Spleen (tissue), 13 donors: ENCODE measurements at places on chromosomes 5 and 9. TPM values are rescaled to one million over a fixed set of nuclear protein-coding genes. Genes with fewer than 3 reads are reported as not detected.

Gene IRX2
- polyA plus RNA-seq: 0.03 TPM

GRCh38 chr9:89414670-89415324 lies 83.1 kb downstream of the SEMA4D start:
- DNase-seq: no peak

DNA sequence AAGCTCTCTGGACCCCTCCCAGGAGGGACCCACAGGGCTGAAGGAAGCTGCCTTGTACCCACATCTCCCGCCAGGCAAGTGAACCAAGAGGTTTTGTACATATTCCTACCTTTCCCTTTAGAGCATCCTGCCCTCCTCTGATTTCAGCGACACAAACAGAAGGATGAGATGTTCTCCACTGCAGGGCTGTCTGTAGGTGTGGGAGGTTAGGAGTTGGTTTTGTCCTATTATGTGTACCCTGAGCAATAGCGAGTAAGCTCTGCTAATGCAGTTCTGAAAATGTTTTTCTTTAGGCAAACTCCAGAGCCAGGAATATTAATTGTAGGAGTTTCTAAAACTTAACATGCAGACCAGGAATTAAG lies 13.0 kb downstream of the SQSTM1 start:
- DNase-seq: no peak

GRCh38 chr9:132200706-132201105 lies 38.8 kb downstream of the NTNG2 start:
- DNase-seq: no peak

GRCh38 chr9:15612962-15613361 lies 60.1 kb downstream of the CCDC171 start:
- no peak for DNase-seq
